ENCODE measurements at places on chromosomes 5 and 9.

DNA sequence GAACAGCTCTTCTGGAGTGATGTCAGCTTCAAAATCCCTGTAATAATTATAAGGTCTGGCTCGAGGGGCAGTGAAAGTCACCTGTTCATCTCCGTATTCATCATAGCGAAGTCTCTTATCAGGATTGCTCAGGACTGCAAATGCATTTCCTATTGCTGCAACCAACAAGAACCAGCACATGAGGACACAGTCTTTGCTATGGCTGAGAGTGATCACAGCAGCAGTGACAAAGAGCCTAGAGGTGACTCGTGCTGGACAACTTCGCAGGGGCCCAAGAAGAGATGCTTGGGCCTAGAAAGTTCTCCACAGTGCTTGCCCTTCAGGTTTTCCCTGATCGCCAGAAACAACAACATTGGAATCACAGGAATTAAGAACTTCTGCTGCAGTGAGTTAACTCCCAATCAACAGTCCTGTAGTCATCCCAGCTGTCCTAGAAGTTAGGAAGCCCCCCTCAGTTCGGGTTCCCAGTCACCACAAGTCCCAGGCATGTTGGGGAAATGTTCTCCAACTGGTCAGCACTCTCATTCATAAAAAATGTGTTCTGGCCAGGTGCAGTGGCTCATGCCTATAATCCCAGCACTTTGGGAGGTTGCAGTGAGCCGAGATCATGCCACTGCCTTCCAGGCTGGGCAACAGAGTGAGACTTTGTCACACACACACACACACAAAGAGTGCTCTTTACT, 13.0 kb downstream of the DNAJC18 start:
- DNase-seq, result no peak

- no peak for DNase-seq
Observed at GRCh38 chr5:55570026-55570425, 35.3 kb upstream of the PLPP1 start.

GRCh38 chr9:107491081-107492053, 1.8 kb upstream of the KLF4 start:
- DNase-seq, result no peak

DNA sequence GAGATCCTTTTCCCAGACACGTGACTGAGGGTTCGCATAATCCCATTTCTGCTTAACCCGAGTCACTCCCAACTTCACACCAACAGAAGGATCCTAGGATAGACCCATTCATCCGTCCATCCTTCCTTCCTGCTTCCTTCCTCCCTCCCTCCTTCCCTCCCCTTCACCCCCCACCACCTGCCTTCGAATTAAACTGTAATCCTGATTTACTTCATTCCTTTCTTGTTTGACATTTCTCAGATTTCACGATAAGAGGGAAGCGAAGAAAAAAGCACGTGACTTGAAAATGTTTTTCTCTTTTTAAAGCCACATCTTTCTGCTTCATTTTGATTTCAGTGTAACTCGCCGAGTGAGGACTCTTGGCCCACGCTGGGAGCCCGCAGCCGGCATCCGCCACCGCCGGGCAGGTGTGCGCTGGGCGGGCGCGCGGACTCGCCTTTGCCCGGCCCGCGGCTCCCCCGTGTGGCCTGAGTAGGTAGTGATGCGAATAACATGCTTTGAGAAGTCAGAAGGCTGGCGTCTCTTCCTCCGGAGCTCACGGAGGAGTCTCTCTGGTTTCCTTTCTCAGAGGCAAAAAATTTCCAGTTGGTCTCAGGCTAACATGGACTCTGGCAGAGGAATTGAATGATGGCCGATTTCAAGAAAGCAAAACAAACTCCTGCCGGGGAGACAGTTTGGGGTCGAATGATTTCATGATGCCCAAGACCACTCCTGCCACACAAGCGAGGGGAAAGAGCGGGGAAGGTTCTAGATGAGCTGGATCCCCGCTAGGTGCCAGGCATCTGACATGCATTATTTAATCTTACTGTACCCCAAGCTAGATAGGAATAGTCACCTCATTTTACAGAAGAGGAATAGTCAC, 117.7 kb downstream of the SLC12A2 start:
- DNase-seq, result peak; percentile 35

GRCh38 chr9:7811677-7812076, 12.1 kb upstream of the DMAC1 start:
- no peak for DNase-seq
